ENCODE measurements at places on chromosomes 12 and 14. TPM values are rescaled to one million over a fixed set of nuclear protein-coding genes. Genes with fewer than 3 reads are reported as not detected.

The ENDOU gene
- not detected for total RNA-seq

The DBX2 gene
- total RNA-seq, result not detected

GRCh38 chr14:91466192-91466591, 43.9 kb downstream of the PPP4R3A start:
- no peak for DNase-seq

GRCh38 chr12:65825183-65825506, 862 bp downstream of the HMGA2 start:
- DNase-seq, result no peak

GRCh38 chr12:103012884-103013283, 55.4 kb downstream of the ASCL1 start:
- DNase-seq, result no peak

Measured in SK-MEL-5 (cell line).